ENCODE measurements at places on chromosomes 2 and 18.

DNA sequence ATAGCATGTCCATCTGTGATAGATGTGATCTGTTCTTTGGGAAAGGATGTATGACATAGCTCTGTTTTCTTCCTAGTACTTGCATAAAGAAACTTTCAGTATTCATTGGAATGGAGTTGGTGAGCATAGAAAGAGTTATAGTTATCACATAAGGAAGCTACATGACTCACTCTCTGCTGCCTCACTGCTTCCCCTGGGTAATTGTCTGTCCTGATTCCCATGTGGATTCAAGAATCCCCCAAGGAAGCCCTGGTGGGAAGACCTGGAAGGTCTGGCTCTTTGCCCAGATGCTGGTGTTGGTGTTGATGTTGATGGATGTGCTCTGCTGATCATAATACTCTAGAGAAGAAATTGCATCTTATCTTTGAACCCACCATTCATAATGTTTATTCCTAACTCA is 60.6 kb downstream of the PTPN4 start:
- DNase-seq, result no peak

DNA sequence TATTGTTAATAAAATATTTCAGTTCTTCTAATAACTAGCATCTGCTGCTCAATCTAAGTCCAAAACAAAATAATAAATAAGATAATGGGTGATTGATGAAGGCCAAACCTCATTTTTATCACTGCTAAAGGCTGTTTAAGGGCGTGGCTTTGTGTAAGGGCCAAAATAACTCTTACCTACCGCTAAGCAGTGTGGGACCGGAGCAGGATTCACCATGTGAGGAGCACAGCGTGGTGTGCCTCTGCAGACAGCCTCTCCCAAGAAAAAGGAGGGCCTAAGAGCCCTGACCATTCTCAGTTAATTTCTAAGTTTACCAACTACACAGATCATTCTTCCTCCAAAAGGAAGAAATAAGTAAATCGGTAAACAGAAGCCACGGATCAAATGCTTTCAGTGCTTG is 353.7 kb downstream of the ARL6IP6 start:
- no peak for DNase-seq

DNA sequence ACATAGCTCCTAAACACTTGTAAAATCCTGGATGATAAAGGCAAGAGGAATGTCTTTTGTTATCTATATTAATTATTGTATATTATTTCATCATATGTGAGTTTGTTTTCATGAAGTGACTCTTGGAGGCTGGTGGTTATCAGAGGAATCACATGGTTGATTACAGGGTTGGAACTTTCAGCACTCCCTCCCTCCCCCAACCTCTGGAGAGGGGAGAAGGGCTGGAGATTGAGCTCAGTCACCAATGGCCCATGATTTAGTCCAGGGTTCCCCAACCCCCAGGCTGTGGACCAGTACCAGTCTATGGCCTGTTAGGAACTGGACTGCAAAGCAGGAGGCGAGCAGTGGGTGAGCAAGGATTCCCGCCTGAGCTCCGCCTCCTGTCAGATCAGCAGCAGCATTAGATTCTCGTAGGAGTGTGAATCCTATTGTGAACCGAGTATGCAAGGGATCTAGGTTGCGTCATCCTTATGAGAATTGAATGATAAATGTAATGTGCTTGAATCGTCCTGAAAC is 37.7 kb downstream of the FBXO48 start:
- DNase-seq, result no peak

DNA sequence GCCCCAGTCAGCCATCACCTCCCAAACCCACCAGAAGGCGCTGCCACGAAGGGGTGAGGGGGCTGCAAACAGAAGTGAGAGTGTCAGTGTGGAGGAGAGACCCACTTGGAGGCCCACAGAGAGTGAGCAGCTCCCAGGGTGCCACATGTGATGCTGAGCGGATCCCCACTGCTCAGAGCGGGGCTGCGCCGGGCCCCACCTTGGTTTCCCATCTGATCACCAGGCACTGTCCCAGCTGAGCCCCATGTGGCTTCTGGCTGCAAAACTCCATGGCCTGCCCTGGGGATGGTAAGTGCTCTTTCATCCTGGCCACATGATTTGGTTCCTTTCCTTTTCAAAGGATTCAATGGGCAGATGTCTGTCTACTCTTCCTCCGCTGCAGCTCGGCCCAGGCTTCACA is 23.8 kb downstream of the SNORC start:
- DNase-seq, result no peak

DNA sequence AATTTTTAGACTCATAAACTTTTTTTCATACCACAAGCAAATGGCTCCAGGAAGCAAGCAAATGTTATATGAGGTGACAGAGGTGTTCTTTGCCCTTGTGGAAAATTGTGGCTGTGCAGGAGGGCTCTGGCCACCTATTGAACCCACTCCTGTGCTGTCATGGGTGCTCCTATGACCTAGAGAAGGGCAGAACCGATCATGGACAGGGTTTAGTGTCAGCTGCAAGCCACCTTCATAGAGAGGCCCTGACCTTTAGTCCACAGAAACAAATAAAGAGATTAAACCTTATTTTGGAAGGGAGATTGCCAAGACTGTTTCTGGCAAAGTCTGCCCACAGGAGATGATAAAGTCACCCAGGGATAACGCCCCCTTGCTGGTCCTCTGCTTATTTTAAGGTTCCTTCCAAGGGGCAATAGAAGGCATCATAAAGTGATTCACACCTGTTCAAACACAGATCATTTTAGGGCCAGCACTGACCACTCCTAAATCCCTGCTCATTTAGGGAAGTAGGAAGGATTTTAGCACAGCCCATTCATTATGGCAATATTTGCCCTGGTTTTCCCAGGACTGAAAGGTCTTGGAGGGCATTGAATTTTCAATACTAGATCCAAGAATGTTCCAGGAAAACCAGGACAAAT is 26.1 kb upstream of the STAT4 start:
- DNase-seq, result no peak

DNA sequence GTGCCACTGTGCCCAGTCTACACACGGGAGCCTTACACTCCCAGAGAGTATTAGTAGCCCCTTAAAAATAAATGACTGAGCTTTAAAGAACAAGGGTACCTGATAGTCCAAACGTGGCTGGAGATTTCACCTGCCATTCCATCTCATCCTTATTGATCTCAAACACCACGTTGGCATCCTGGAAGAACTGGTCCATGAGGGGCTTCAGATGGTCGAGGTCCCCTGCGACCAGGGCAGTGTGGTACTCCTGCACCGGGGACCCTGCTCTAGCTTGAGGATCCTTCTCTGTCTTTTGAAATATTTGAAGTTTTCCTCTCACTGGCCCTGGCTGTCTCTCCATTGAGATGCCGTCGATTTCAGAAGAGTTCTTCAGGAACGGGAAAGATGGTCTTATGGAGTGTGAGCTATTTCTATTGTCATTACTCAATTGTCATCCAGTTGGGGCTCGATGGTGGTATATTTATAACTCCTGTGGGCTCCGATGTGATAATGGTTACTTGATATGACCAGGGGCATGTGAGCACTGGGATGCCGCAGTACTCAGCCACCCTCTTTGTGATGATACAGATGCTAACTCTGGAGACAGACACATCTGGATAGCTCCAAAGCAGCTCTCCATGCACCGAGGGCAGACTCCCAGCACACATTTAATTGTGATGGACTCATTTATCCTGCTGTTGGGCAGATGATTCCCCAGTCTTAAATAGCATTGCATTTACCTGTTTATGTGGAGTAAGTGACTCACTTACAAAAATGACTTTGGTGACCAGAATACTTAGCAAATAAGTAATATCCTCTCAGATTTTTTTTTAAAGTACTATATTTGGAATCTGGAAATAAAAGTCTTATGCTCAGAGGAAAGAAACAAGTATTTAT is 22.8 kb downstream of the ASB18 start:
- DNase-seq, result no peak

DNA sequence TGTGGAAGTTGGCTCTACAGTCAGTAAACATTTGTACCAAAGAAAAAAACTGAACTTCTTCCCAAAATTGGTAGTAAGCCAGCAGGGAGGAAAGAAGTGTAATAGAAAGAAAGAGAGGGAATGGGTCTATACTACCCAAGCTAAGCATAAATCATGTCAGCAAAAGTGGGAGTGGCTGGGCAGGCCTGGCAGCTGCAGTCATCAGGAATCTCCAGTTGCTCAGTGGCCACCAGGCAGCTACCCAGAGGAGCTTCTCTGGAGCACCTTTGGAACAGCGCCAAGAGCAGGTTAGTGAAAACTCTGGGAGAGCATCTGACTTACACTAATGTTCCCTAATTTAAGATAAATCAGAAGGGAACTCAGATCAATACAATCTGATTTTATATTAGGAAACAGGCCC is 14.3 kb downstream of the FRZB start:
- no peak for DNase-seq

- no peak for DNase-seq
Observed at GRCh38 chr18:22021701-22022100, 147.7 kb upstream of the GATA6 start.

DNA sequence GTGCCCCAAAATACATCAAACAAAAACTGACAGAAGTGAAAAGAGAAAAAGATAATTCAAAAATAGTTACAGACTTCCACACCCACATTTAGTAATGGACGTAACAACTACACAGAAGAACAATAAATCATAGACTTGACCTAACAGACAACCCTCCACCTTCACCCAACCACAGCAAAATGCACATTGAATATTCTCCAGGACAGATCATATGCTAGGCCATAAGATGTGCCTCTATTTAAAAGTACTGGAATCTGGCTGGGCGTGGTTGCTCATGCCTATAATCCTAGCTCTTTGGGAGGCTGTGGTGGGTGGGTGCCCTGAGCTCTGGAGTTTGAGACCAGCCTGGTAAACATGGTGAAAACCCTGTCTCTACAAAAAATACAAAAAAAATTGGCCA is 20.0 kb downstream of the SLC66A2 start:
- DNase-seq, result no peak

DNA sequence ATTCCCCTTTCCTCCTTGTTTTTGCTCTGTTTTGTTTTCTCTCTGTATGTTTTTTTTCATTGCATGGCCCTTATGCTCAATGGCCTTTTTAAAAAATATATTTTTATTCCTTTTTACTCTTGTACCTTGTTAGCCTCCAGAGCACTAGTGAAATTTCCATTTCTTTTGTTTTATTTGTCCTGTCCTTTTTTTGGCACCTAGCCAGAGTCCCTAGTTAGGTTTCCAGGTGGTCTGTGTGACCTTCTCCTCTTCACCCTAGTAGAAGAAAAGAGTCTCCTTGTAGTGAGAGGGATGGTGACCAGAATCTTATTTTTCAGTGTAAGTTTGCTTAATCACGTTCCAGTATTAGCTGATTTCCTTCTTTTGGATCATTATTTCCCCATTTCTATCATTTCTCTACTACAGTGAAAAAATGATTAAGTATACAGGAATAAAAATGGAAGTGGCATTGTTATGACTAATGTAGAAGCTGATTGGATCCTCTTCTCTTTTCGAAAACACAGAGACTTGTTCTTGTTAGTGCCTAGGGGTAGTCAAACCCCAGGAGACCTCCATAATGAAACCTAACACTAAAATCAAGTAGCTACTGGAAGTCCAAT is 65.9 kb downstream of the NBEAL1 start:
- no peak for DNase-seq

- no peak for DNase-seq
Observed at GRCh38 chr2:78201064-78201575, 678.9 kb upstream of the LRRTM4 start.

Measured in GM12864 (cell line).